Natural killer cell treated with Interleukin-12 subunit alpha and Interleukin-12 subunit beta and Interleukin-15 and Interleukin-18, amount 100 ng/mL, for 72 hours (primary cell): ENCODE measurements at places on chromosomes 16 and 17. TPM values are rescaled to one million over a fixed set of nuclear protein-coding genes. Genes with fewer than 3 reads are reported as not detected.

Gene OR3A1
- total RNA-seq = not detected

DNA sequence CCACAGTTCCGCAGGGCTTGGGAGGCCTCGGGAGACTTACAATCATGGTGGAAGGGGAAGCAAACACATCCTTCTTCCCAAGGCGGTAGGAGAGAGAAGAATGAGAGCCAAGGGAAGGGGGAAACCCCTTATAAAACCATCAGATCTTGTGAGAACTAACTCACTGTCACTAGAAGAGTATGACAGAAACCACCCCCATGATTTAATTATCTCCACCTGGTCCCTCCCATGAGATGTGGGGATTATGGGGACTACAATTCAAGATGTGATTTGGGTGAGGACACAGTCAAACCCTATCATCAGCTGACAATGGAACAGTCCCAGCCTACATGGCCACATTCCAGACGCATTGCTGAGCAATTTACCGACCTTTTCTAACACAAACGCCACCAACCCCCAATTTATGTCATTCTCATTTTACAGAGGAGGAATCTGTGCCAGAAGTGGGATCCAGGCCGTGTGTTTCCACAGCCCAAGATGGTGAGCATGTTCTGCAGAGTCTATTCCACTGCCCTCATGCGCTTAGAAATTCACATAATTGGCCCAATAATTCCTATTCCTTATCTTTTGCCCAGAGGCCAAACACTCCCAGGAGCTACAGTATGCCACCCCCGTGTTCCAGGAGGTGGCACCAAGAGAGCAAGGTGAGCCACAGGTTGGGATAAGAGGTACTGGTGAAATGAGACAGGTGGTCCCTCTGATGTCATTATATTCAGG is 17.3 kb downstream of the MILR1 start:
- H3K27ac ChIP-seq = no peak overlapping the region
- no peaks in the 10 kb centered on the region for H3K36me3 ChIP-seq
- no peak for DNase-seq
- peaks cover 18% of the 10 kb centered on the region for H3K27me3 ChIP-seq

DNA sequence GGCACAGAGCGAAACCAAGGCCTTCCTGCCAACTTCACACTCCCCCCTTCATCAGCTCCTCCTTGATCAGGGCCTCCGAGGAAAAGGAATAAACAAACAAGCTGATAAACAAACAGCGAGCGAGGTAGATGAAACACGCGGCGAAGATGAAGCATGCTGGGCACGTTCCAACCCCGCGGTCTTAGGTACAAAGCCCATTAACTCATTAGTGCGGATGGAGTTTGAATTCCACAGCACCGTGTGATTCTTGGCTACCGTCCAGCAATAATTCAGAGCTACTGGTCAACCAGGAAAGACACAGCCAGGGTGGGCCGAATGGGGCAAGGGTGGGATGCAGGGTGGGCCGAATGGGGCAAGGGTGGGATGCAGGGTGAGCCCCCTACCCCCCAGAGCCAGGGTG is 67.3 kb downstream of the RBFOX3 start:
- H3K36me3 ChIP-seq = no peaks in the 10 kb centered on the region
- no peaks in the 10 kb centered on the region for H3K27me3 ChIP-seq
- H3K4me3 ChIP-seq = no peak overlapping the region
- H3K27ac ChIP-seq = no peak overlapping the region
- H3K4me1 ChIP-seq = no peaks in the 10 kb centered on the region

DNA sequence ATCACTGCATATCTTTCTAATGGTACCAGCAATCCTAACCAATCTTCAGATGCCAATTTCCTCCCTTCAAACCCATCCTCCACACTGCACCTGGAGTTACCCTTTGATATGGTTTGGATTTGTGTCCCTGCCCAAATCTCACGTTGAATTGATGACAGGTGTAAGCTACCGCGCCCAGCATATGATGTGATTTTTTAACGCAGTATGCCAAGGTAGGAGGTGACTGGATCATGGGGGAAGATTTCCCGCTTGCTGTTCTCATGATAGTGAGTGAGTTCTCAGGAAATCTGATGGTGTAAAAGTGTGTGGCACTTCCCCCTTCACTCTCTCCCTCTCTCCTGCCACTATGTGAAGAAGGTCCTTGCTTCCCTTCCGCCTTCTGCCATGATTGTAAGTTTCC is 57.0 kb downstream of the TOX3 start:
- H3K36me3 ChIP-seq = no peaks in the 10 kb centered on the region
- H3K27ac ChIP-seq = no peak overlapping the region
- no peaks in the 10 kb centered on the region for H3K4me1 ChIP-seq
- no peak overlapping the region for H3K4me3 ChIP-seq
- DNase-seq = no peak
